SK-N-SH (cell line): ENCODE measurements at places on chromosomes 5 and 9.
A peak's percentile ranks its signal among the peaks of the same experiment; 100 is the strongest.

DNA sequence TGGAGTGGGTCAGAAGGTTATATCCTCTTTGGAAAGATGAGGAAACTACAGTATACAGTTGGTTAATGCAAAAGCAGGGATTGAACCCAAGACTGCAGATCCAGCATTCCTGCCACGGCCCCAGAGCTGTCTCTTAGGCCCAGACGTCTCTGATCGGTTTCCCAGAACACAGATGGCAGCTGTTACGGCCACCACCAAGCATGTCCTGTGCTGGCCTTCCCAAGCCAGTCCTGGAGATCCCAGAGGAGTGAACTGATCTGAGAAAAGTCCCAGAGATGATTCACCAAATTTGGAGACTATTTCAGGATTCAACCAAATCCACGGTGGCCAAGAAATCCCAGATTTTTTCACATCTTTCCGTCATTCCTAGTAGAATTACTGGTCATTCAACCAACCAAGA is 20.1 kb downstream of the TNIP1 start:
- no peak for DNase-seq

GRCh38 chr5:39224196-39224761 is 4.9 kb upstream of the FYB1 start:
- DNase-seq, result no peak

GRCh38 chr9:115717298-115717697 is 436.3 kb upstream of the PAPPA start:
- no peak for DNase-seq

DNA sequence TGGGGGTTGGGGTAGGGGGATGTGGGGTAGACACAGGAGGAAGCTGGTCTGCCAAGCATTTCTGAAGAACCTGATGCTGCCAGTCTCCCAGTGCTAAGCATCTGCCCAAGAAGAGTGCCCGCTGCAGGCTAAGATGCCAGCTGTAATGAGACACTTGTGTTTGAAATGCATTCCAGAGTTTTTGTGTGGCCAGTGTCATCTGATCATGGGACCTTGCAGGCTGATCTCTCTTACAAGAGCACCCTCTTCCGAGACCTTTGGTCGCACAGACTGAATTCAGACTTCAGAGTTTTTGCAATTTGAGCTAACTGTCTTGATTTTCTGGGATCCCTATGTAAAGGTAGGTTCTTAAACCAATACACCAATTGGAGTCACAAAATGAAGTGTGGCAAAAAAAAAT is 58.1 kb downstream of the DENND1A start:
- DNase-seq, result no peak

GRCh38 chr9:135990468-135991429 is 29.6 kb upstream of the UBAC1 start:
- DNase-seq, result peak; percentile 89
